ENCODE measurements at places on chromosomes 1 and 21.

DNA sequence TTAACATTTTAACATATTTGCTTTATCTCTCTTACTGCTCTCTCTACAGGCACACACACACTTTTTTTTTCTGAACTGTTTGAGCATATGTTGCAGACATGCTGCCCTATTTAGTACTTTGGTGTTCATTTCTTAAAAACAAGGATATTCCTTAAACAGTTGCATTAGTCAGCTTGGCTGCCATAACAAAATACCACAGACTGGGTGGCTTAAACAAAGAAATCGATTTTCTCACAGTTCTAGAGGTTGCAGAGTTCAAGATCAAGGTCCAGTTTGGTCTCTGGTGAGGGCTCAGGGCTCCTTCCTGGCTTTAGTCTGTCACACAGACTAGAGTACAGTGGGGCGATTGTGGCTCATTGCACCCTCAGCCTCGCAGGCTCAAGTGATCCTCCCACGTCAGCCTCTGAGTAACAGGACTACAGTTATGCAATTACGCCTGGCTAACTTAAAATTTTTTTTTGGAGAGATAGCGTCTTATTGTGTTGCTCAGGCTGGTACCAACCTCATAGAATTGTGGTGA, 46.7 kb downstream of the RPRD2 start:
- DNase-seq = no peak

- DNase-seq = no peak
These were observed 66.1 kb upstream of the AKT3 start for GRCh38 chr1:243916160-243916559.

- DNase-seq = no peak
These were observed 404.7 kb upstream of the VAMP3 start for GRCh38 chr1:7366286-7366954.

DNA sequence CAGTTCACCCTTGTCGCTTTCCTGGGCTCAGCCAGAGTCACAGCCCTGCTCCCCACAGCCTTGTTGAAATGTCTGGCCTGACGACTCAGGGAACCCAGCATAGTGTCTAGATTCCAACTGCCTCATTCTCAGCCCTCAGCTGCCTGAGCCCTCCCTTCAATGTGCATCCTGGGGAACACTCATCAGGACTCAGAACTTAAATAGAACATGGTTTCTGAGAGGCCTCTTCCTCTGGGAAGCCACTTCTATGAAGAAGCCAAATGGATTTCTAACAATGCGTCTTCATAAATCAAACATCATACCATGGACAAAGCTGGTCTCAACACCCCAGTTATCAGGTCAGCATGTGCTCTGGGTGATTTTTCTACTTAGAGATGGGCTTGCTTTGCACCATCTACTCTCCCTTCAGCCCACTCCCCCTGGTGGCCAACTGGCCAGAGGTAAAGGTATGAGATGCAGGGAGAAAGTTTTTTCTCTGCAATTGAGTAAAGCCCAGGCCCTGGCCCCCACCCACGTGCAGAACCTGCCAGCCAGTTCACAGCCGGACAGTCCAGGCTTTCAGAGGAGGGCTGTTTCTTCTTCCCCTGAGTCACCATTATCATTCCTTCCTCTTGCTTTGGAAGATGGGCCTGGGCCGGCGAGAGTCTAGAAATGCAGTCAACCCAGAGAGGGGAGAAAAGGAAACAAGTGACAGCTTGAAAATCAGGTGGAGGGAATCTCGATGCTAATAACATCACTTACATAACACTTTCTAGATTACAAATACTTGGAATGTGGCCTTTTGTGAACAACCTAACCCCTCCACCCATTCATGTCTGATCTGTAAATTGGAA, 32.1 kb downstream of the CD244 start:
- DNase-seq = peak; percentile 20

DNA sequence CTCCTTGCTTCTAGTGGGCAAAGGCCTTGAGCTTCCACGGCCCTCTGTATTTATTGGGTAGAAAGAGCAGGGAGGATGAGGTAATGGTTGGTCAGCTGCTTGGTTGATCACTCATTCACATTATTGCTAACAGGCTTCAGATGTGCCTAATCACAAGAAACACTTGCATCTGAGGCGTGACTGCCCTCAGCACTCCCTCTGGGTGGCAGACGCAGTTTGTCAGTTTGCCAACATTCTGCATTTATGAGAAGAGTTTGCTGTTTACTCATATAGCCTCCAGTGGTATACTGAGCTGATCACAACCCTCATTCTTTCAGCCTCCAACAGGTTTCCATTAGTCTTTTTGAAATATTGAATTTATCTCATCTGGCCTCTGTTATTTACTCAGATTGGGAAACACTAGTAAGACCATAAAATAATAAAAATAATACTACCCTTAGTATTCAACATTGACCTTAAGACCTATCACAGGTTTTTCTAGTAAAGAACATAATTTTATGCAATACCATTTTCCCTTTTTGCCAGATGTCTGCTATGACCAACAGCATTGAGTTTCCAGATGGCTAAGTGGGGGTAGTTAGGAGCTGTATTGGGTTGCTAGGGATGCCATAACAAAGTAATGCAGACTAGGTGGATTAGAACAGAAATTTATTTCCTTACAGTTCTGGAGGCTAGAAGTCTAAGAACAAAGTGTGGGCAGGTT, 53.3 kb downstream of the PTGFR start:
- DNase-seq = no peak

DNA sequence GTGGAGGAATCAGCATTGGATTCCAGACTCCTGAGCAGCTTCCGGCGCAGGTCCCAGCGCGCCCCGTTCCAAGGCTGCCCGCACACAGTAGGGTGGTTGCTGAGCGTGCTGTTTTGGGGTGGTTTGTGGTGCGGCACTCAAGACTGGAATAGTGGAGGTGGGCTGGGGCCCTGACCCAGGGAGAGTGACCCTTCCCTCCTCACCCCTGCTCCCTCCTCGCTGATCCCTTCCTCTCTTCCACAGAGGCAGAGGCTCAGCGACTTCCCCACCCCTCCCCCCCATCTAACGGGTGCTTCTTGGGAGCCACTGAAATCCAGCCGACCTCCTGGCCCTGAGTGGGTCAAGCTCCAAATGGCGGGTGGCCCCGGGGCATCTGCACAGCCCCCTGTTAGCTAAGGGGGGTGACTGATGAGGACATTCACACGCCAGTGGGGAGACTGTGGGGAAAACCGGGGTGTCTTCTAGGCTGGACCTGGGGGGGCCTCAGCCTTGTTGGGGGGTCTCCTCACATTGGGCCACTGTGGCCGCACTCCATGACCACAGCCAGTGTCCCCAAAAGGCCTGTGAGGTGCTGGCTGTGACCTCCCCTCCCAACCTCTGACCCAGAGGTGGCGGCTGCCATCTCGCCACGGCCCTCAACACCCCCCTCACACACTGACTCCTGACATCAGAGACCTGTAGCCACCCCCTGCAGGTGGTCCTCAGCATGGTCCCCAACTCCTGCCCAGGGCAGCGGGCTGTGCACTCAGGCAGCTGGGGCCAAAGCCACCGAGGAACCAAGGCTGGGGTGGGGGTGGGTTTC, 3.9 kb upstream of the HES4 start:
- DNase-seq = no peak

- no peak for DNase-seq
These were observed 15.7 kb upstream of the LMNA start for GRCh38 chr1:156098784-156099183.

GRCh38 chr1:237279629-237280028, 237.6 kb downstream of the RYR2 start:
- no peak for DNase-seq

DNA sequence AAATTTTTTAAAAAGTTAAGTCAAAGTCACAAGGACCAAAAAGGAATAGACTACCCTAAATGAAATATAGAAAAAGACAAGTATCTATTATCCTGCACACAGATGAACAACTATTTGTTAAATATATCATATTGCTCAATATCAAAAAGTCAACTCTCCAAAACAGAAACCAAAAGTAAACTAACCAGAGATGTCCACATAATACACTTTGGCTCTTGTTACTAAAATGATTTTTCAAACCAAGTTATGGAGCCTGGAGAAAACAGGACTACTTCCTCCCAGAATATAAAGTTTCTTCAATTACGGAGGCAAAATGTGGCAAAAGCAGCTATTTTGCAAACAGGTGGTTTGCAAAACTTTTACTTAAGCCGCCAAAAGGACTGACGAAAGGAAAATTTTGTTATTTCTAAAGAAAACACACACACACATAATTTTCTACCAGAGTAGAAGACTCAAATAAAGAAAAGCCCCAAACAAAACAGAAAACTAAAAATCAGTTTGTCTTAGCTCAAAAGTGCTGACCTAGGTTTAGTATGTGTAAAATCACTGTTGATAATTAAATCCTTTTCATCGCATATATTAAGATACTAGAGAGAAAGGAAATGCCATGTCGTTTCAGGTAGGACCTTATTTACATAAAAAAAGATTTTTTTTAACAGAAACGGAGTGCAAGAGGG, 1.1 kb downstream of the DPYD start:
- DNase-seq = no peak

- no peak for DNase-seq
These were observed 60.1 kb upstream of the PTGS2 start for GRCh38 chr1:186740324-186740723.

DNA sequence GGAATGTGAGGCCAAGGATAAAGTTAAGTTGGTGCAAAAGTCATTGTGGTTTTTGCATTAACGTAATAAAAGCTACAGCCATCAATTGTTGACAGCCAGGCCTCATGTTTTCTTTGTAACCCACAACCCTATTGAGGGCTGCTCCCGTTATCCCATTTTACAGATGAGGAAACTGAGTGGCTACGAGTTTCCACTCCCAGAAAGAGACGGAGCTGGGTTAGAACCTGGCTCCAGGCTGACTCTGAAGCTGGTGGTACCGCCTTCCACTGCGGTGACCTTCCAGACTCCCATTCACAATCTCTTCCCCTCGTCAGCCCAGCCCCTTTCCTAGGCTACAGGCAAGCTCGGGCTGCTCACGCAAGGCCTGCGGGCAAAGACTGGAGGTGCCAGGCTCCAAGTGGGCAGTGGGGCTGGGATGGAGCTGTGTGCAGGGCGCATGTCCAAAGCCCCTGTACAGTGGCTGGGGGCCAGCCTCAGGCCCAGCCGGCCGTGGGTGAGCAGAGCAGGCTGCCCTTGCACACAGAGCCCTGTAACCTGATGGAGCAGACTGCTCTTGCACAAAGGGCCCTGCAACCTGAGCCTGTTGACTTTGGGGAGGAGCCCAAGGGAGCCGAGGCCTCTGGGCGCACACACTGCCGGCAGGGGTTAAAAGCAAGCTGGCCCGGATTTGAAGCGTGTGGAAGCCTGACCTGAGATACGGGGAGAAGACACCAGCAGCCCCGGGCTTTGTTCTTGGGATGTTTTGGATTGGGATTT, 97.4 kb upstream of the TMPRSS2 start:
- no peak for DNase-seq

DNA sequence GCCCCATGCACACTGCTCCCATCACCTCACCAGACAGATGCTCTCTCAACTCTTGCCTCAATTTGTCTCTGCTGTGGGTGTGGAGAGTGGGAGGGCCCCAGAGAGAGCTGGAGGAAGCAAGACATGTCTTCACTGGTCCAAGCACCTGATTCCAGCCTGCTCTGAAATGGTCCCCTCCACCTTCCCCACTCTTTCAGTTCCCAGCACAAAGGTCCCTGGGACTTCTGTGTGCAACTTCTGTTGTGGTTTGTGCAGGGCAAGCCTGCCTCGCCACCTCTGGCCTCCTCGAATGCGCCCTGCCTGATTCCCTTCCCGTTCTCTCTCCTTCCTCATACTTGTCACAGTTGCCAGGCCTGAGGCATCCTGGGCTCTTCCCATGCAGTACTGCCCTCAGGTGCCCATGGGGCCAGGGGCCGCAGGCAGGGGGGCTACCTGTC, 119.3 kb downstream of the SYT2 start:
- no peak for DNase-seq

- DNase-seq = no peak
These were observed 27.8 kb downstream of the HSPG2 start for GRCh38 chr1:21909286-21909759.

DNA sequence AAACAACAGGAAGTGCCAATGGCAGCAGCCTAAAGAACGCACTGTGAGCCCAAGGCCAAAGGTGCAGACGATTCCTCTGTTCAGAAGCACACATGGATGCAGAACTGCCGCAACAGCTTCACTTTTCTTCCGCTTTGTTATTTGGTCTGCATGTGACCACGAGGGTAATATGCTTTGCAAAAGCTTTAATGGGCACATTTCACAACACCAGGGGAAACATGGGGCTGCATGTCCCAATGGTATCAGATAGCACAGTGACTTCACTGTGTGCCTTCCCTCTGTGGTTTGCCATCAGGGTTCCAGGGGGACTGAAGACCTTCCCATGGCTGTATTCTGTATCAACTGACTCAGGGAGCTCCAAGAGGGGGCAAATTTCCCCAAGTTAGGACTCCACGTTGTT, 28.3 kb downstream of the THAP3 start:
- DNase-seq = no peak

- no peak for DNase-seq
These were observed 92.9 kb upstream of the TSPAN2 start for GRCh38 chr1:115182012-115182715.

GRCh38 chr1:89698020-89698560, 65.2 kb downstream of the LRRC8C start:
- DNase-seq = no peak

DNA sequence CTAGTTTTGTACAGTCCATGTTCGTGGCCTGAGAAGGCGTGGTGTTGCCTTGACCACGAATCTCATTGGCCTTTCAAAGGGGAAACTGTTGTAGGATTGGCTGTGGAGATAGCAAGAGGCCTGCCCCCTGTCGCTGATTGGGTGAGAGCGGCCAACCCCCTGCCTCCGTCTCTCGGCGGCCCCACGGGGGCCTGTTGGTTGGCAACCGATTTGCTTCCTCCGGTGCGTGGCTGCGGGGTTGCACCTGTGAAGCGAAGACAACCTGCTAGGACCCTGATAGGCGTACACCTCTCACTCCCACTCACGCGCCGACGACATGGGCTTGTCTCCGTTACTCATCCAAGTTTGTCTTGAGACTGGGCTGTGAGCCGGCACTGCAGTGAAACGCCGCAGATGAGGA, at the start of gene UBE2U:
UBE2U (plus strand) TSS at position 204 of the 400 bp plus-strand sequence. CDS start 428 bp downstream, outside the sequence.
- no peak for DNase-seq

DNA sequence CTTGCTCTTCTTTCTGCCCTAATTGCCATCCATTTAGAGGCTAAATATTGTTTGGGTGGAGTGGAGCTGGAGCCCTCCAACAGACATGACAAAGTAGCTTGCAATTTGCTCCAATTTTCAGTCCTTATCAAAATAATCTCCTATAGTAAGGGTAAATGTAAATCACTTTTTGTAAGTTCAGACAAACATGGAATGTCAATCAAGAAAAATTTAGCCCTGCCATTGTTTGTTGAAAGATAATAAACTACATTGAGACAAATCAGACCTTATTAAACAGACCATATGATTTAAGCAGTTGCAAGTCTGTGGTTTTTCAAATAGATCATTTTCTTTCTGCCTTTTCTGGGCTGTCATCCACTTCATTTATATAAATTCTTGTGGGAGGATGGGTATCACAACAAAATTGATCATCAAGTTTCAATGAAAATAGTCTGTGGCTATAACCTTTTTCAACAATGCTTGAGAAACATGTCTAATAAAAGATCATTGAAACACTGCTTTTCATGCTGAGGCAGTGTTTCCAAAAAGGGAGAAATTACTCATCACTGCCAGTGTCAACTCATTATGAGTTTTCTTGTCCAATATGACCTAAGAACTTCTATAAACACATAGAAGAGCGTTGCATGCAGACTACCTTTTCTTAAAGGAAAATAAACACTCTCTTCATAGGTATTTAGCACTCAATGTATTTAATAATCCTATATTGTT, 1152.0 kb upstream of the B3GALT2 start:
- no peak for DNase-seq

- DNase-seq = no peak
These were observed 151.7 kb downstream of the ZC3H11B start for GRCh38 chr1:219460896-219461815.
